ENCODE measurements at places on chromosomes 2 and 18.

DNA sequence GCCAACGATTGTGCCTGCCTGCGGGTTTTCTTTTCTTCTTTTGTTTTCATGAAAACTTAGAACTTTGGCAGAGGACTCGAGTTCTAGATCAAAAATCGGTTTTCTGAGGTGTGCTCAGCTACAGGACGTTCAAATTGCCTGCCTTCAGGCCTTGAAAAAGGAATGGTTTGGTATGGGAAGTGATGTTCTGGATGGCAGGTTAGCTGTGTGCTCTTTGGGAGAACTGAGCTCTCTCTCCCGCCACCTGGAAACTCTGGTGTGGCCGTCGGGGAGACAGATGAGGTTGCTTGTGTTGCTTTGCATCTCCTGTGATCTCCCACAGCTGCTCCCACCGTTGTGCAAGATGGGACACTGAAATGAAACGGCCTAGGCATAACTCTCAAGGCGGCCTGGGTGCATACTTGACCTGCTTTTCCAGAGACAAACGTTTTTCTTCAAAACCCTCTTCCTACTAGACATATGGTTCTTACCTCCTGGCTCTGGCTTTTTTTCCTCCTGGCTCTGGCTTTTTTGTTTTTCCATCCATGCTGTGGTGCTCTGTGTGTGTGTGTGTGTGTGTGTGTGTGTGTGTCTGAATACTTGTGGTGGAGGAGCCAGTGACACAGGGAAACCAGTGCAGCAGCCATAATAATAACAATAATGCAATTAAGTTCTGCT lies 2.0 kb downstream of the FMNL2 start:
- peak; percentile 72 for DNase-seq

DNA sequence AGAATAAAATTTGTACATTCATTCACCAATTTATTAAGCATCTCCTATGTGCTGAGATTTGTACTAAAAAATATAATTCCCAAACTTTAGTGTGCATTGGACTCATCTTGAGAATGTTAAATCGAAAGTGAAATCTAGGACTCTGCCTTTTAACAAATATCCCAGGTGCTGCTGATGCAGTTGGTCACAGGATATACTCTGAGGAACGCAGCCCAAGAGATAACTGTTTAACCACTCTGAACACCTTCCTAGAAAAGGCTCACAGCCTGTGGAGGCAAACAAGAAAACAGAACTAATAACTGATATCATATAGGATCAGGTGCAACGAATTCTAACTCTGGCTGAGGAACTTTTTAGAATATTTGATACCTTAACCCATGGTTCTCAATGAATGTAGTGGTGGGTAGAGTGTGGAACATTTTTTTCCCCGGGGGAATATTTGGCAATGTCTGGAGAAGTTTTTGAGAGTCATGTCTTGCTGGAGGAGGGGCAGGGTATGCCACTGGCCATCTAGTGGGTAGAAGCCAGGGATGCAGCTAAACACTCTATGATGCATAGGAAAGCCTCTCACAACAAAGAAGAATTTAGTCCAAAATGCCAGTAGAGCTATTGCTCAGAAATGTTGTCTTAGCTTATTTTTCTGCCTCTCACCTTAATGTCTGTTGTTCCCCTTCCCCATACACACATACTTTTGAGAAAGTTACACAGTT lies 96.5 kb downstream of the EHBP1 start:
- no peak for DNase-seq

DNA sequence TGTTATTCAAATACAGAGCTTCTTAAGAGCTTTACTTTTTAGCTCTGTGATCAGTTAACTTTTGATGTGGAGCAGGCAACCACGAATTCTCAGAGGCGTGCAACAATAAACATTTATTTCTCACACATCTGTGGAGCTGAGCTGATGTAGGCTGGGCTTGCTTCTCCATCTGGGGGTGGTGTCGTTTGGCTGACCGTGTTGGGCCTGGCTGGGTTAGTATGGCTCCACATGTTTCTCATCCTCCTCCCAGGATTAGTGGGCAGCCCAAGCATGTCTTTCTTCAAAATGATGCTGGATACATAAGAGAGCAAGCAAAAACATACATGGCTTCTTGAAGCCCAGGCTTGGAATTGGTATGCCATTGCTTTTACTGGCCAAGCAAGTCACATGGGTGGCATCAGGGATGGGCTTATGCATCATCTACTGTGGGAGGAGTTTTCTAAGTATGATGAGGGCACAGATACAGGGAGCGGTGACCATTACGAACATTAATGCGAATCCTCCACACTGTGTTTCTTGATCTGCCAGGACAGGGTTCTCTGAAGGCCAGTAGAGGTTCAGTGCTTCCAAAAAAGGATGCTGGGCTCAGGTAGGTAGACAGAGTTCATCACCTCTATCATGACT lies 157.0 kb upstream of the TNP1 start:
- DNase-seq = no peak

- no peak for DNase-seq
Measured at GRCh38 chr2:86081724-86082123, 24.0 kb downstream of the POLR1A start.

- DNase-seq = peak; percentile 77
Measured at GRCh38 chr2:189144700-189145211, 34.8 kb downstream of the COL5A2 start.

DNA sequence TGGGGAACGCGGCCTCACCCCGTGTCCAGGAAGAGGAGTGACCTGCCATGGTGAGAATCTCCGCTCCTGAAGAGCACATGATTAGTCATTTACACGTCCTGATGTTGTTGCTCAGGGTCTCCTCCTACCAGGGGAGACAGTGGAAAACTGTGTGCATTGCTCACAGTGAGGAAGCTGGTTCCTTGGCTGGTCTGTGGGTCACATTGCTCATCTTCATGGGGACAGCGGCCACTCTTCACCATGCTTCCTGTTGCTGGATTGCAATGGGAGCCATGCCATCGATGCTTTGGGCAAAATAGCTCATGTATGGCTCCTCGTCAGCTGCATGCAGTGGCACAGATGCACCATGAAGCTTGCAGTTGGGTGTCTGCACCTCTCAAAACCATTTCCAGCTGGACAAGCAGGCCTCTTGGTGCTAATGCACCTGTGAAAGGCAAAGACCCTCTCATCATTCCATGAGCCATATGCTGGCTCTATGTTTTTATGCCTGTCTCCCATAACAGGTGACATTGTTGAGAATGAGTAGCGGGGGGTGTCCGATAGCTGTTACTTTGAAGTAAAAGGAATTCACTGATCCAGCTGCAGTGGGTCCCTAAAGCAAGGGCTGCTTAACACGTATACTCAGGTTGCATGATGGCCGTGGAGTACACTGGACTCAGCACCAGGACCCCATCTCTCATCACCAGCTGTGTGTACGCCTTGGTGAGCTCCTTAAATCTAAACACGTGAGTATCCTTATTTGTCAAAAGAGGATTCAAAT lies 135.0 kb upstream of the ALKAL2 start:
- DNase-seq = no peak

DNA sequence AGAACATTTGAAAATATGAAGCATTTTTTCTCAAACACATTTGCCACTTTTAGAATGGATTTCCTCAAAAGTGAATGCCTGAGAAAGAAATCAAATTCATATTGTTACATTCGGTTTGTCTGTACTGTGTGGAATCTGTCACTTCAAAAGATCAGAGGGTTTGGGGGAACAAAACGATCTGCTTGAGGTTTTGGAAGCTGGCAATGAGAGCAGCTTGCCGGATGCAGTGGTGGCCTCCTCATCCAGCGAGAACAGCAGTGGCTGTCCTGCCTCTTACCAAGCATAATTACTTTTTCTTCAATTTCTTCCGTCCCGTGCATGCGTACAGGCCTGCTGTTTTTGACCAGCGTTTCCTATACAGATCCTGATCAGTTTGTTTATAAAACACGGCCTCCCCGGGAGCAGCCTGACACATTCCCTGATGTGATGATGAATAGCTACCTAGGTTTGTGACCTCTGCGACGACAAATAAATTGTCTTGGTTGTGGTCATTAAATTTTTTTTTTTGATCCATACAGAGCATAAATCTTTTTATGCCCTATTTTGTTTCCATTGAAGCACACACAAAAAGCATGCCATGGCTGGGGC lies 45.2 kb downstream of the ITGA6 start:
- DNase-seq = no peak
